ENCODE measurements at places on chromosomes 2 and 18.

DNA sequence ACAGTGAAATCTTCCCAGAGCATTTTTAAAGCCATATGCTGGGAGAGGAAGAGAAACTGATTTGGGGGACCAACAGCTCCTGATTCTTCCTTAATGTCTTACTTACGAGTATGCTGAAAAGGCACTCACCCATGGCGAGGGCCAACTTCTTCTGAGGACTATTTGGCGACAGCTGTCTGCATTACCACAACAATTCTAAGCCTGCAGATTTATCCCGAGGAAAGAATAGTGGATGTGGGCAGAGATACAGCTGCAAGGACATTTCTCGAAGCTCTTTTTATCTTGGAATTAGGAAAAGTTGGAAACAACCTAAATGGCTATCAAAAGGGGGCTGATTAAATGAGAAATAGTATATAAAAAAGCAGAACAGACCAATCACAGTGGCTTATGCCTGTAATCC, 40.3 kb upstream of the FHL2 start:
- no peak for DNase-seq

GRCh38 chr2:219214141-219214540, 4.6 kb downstream of the ABCB6 start:
- no peak for DNase-seq

- DNase-seq: no peak
These were observed 115.6 kb upstream of the TMEM200C start for GRCh38 chr18:6010921-6011320.

DNA sequence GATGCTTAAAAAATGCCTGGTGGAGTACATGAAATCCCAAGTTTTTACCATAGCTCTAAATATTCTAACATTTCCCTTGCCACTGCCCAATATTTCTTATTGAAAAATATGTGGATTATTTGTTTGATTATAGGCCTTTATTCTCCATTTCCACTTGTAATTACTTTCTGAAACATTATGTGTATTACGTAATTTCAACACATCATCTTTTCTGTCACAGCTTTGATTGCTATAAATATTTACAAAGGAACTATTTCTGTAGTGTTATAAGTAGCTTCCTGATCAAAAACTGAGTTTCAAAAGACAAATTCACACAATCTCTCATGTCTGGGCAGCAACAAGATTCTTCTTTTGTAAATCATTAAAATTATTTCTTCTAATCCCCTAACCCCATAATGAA, 859.6 kb upstream of the CRIM1 start:
- no peak for DNase-seq

DNA sequence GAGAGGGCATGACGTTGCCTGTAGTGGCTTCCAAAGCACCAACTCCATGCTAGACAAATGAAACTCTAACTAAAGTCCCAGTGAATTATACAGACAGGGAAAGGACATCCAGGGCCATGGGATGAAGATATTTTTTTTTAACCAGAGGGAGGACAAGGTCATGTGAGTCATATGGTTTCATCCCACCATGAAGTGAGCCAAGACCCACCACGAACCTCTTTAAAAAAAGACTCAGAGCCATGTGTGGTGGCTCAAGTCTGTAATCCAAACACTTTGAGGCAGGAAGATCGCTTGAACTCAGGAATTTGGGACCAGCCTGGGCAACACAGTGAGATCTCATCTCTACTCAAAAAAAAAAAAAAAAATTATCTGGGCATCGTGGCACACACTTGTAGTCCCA, 115.2 kb downstream of the LIPG start:
- DNase-seq: no peak

GRCh38 chr2:231911381-231911780, 14.8 kb downstream of the NPPC start:
- no peak for DNase-seq

Measured in HEK293T (cell line).